ENCODE measurements at places on chromosomes 2 and 18.
A peak's percentile ranks its signal among the peaks of the same experiment; 100 is the strongest.

DNA sequence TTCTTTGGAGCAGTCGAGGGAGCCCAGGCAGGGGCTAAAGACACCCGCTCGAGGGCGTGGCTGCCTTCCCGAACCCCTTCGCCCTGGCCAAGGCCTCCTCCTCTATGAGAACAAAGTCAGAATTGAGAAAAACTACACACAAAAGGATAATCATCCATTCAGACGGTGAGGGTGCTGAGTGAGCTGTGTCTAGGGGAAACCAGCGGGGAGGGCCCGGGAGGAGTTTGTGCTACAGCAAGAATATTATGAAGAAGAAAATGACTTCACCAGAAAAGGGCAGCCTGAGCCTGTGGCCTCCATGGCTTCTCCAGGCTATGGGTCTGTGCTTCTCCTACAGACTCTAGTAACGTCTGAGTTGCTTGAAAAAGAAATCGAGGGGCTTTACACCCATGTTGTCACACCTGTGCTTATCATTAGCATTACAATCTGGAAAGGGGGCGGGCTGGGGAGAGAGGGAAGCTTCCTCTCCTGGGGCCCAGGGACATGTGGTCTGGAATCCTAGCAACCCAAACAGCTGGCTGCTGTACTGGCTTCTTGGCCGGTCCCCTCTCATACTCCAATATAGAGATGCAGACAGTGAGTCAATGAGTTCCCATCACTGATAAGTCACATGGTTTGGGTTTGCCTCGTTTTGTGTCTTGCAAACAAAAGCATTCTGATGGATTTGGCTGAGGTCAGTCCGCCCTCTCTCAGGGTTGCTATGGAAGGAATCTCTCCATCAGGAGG, 52.0 kb upstream of the ARL4C start:
- no peak for DNase-seq

GRCh38 chr18:59123588-59124369, 15.9 kb upstream of the SEC11C start:
- no peak for DNase-seq

DNA sequence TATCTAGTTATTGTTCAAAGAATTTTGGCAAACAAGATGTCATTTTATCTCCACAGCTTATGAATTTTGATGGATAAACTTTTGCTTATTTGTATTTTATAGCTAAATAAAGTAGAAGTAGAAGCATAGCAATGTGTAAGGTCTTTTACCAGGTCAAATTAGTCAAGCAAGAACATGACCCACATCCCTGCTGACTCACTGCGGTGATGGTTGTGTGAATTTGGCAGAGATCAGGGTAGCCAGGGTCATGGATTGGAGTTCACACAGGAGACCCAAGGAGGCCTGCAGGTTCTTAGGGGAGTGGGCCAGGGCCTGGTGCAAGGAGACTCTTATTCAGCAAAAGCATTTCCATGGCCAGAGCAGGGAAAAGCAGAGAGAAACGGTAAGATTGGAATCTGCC, 18.7 kb downstream of the SP140 start:
- DNase-seq, result no peak

DNA sequence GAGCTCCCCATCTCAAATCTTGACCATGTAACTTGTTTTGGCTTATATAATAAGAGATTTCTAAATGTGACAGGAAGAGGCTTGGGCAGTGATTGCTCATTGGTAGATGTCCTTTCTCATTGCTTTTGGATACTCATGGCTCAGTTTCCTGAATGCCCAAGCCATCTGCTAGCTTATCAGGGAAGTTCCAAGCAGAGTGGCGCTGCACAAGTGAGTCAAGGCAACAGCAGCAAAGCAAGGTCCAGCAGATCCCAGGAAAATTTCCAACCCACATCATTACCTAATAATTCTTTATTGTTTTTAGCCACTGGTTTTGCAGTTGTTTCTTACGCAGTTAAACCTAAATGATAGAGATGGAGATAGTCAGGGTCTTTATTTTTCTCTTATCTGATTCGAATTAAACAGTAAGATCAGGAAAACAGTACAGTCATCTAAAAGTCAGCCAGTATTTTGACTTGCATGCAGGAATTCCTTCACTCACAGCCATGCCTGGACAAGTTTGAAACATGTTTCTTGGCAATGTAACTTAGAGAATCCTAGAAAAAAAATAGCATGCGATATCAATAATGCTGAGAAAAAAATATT, 349.7 kb upstream of the TMEFF2 start:
- DNase-seq, result no peak

- DNase-seq, result no peak
Observed at GRCh38 chr2:222877556-222878300, 16.9 kb downstream of the ACSL3 start.

DNA sequence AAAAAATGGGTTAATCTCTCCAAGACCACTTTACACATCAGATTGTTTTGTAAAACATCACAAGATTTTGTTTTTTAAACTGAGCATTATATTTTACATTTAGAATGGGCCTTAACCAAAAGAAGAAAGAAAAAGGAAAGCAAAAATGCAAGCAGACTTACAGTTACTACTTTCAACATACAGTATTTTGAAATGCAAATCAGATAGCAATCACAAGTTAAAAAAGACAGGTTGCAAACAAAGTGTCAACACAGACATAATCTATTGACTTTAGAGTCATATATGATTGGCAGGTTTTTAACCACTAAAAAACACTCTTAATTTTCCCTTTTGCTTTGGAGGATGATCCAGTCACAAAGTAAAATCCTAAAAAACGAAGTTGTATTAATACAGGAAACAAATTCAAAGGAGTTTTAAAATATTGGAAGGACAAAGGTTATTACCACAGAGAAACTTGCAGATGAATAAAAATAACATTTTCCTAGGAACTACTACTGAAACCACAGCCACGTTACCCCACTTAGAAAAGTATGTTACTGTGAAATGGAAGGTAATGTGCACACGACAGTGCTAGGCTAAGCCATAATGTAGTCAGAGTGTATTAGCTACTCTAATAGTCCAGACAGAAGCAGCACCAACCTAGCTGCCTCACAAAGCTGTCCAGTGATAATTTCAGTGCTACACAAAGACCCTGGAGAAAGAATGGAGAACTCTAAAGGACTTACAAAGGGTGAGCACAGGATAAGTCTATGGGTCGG, 22.9 kb downstream of the DARS1 start:
- no peak for DNase-seq

DNA sequence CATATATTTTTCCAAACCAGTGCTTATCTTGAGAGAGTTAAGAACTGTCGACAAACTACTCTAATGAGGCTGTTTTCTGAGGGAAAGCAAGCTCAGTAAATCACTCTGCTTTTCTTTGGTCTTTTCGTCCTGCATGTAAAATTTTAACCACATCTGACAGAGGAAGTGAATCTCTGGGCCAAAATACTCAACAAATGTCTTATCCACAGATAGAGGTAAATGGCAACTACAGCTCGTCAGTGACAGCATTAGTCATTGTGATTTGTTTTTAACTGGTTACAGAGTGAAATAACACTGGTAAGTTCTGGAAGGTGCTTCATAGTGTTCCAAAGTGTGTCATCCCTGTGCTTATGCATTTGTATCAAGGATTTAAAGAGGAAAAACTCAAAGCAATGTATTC, 82.6 kb upstream of the SLC8A1 start:
- no peak for DNase-seq

GRCh38 chr2:135998879-135999278, 13.5 kb upstream of the DARS1 start:
- DNase-seq, result no peak

- DNase-seq, result no peak
Observed at GRCh38 chr2:20184067-20184938, 40.6 kb downstream of the SDC1 start.

DNA sequence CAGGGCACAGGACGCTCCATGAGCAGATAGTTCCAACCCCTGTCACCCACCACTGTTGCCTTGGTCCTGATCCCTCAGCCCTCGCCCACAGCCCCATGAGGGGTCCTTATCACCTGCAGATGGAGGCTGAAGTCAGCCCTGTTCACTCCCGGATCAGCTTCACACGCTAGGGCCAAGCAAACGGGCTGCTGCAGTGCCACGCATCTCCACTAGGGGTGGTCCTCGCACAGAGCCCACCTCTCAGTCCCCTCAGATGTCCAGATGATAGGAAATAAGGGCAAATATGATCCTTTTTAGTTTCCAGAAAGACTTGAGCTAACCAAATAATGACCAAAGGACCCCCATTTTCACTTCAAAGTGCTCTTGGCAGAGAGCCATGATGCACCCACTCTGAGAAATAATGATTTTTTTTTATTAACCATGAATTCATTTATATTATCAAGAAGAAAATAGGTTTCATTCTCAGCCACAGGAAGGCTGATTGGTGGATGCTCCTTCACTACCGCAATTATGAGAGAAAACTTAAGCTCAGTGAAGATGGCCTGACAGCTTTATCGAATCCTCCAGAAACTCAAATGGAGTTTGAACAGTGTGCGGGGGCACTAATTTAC, 71.9 kb upstream of the KLHL29 start:
- no peak for DNase-seq

GRCh38 chr2:48725696-48726494, 29.6 kb downstream of the LHCGR start:
- DNase-seq, result no peak

- DNase-seq, result peak; percentile 97
Observed at GRCh38 chr2:240369801-240370585, 65.5 kb upstream of the GPC1 start.

DNA sequence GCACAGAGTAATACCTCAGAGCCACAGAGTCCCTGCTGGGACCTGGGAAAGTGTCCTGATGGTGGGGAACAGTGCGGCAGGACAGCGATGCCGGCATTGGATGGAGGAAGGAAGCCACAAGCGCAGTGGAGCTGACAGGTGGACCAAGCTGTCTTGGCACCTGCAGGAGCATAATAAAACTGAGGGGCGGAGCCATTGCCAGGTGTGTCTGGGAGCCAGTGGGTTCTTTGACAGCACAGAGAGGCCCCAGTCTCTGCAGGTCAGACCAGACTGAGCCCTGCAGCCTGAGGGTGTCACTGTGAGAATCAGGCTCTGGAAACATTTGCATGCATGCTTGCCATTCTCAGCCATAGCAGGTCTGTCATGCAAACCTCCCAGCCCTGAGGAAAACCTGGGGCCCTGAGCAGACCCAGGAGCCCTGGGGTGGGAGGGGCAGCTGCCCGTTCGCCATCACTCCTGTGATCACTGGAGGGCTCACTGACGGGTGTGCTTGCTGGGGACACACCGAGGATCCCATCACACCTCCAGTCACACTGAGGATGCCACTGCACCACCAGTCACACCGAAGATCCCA, 210.5 kb upstream of the HDAC4 start:
- DNase-seq, result no peak

- no peak for DNase-seq
Observed at GRCh38 chr2:109032229-109032820, 43.3 kb upstream of the EDAR start.

DNA sequence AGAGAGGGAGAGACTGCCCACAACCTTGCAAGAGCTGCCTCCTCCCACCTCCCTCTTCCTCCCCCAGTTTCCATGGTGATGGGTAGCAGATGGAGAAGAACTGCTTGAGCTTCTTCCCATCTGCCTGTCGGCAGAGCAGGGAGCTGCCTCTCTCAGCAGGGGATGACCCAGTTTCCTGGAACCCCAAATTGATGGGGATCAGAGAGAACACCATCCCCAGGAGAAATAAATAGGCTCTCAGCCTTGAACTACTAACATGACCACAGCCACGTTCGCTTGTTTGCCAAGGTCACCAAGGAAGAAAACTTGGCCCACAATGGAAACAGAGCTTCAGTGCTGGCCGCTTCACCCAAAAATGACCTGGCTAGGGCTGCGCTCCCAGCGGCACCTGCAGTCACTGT, 82.2 kb downstream of the ADD2 start:
- DNase-seq, result no peak

DNA sequence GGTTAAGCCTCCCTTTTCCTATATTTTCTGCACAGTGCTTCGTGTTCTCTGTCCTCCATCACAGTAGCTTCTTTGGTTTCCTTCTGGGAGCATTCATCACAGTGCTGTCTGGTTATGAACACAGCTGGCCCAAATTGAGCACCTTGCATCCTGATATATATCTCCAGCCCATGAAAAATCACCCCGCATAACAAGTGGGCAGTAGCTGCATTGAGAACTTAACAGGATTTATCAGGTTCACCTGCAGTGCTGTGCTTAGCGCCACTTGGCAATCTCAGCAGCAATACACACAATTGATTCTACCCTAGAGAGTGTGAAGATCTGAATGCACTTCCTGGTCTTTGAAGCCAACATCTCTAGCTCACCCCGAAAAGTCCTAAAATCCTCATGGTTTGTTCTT, 408.0 kb downstream of the RNF144A start:
- no peak for DNase-seq

- DNase-seq, result no peak
Observed at GRCh38 chr2:108029496-108029895, 43.2 kb downstream of the SLC5A7 start.

DNA sequence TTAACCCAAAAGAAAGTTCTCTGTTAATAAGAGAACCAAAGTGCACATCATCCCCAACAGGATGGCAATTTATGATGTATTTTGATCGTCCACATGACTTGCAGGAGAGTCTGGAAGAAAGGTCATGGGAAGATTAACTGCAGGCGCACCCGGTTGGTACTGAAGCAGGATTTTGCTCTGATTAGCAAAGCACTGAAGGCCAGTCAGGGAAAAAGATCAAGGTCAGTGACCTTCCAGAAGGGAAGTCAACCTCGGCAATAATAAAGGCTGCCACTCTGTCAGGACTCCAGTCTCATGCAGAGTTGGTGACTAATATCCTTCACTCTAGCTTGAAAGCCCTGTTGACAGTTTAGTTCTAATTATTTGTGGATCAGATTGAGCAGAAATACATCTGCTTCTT, 432.7 kb upstream of the RAB12 start:
- DNase-seq, result no peak

DNA sequence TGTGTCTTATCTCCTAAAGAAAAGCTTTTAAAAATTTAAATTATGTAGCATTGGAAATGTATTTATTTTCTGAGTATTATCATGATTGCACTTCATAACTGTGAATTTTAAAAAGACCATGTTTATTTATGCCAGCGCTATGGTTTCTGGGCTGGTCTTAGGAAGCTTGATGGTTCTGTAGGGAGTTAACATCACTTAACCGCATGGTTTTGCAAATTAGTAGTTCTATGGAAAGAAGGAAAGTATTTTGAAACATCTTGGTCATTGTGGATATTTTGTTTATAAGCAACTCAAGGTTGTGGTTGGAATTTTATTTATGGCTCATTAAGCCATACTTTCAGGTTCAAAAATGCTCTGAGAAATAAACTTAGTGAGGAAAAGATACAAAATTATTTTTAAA, 549.4 kb downstream of the STK39 start:
- no peak for DNase-seq

DNA sequence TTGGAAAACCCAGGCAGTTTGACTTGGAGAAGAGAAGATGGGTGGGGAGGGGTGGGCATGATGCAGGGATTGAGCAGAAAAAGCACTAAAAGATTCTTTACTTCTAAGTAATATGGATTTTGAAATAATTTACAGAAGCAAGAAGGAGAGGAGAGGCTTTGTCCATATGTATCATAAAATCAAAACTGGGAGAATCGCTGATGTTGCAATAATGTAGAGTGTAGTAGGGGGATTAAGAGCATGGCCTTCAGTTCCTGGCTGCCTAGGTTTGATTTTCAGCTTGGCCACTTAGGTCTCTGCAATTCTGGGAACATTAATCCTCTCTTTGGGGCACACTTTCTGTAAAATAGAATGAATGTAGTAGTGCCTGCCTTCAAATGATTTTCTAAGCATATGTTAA, 1760.4 kb upstream of the CELF4 start:
- DNase-seq, result no peak
